ENCODE measurements at places on chromosomes 6 and 20. TPM values are rescaled to one million over a fixed set of nuclear protein-coding genes. Genes with fewer than 3 reads are reported as not detected.

COL21A1 gene
- total RNA-seq = 60.0 TPM

EYS gene
- not detected for total RNA-seq

SLC35D3 gene
- not detected for total RNA-seq

HLA-DRB5 gene
- not detected for total RNA-seq

CCM2L gene
- not detected for total RNA-seq

MAS1 gene
- total RNA-seq = not detected

AFG1L gene
- 9.5 TPM for total RNA-seq

PHACTR2 gene
- total RNA-seq = 295 TPM
